ENCODE measurements at places on chromosomes 5 and 9. TPM values are rescaled to one million over a fixed set of nuclear protein-coding genes. Genes with fewer than 3 reads are reported as not detected.

GRCh38 chr5:124162767-124163532 lies 583.5 kb downstream of the ZNF608 start:
- no peak overlapping the region for H3K27ac ChIP-seq
- DNase-seq, result peak; percentile 37
- peaks cover 4% of the 10 kb centered on the region for H3K4me1 ChIP-seq
- H3K4me3 ChIP-seq, result no peak overlapping the region

GRCh38 chr5:75668977-75669689 lies 48.1 kb downstream of the POC5 start:
- peak overlapping the region; percentile 71 for H3K27ac ChIP-seq
- peak overlapping the region; percentile 35 for H3K4me3 ChIP-seq
- H3K4me1 ChIP-seq, result peaks cover 9% of the 10 kb centered on the region
- no peaks in the 10 kb centered on the region for H3K27me3 ChIP-seq
- no peaks in the 10 kb centered on the region for H3K36me3 ChIP-seq

GRCh38 chr5:133907075-133907474 lies 61.4 kb downstream of the C5orf15 start:
- peak; percentile 66 for DNase-seq
- no peaks in the 10 kb centered on the region for H3K36me3 ChIP-seq
- no peak overlapping the region for H3K27ac ChIP-seq
- no peaks in the 10 kb centered on the region for H3K4me1 ChIP-seq
- no peaks in the 10 kb centered on the region for H3K27me3 ChIP-seq

DNA sequence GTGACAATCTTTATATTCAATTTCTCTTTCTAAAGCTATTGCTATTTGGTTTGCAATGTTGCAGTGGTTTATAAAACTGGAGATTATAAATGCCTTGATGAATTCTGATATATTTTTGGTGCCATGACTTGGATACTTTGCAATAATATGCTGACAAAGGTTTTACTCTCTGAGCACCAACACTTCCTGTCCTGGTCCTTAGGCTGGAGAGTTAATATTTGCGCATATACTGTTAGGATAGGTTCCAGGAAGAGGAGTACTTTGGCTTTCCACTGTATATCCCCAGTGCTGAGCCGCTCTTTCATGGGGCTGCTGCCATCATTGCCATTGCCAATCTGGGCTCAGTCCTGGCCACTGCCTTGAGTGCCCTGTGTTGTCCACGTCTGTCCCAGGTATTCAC lies 139.6 kb downstream of the ZCCHC7 start:
- H3K27ac ChIP-seq, result no peak overlapping the region
- H3K4me1 ChIP-seq, result no peaks in the 10 kb centered on the region
- H3K36me3 ChIP-seq, result no peaks in the 10 kb centered on the region

DNA sequence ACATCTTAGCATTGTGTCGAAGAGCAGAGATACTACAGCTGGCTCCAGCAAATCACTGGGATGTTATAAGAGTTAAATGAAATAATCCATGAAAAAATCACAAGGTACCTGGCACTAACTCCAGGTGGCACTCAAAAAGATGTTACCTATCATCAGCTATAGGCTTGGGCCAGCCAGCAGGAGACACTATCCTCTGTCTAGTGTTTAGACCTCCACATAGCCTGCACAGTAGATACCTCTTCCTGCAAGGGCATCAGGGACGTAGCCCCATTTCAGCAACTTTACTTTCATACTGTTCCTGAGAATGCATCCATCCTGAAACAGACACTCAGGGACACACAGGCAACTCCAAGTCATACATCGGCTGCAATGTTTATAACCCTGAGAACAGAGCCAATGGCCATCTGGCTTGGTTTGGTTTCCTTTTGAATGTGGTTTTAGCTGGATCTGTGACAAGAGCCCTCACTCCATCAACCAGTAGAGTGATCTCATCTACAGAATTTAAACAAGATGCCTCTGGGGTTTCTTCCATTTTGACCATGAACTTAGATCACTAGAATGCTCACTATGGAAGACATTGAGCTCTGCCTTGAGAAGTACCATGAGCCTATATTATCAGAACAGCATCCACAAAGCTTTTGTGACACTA lies 69.9 kb downstream of the TLE1 start:
- no peaks in the 10 kb centered on the region for H3K4me1 ChIP-seq
- no peak overlapping the region for H3K4me3 ChIP-seq

DNA sequence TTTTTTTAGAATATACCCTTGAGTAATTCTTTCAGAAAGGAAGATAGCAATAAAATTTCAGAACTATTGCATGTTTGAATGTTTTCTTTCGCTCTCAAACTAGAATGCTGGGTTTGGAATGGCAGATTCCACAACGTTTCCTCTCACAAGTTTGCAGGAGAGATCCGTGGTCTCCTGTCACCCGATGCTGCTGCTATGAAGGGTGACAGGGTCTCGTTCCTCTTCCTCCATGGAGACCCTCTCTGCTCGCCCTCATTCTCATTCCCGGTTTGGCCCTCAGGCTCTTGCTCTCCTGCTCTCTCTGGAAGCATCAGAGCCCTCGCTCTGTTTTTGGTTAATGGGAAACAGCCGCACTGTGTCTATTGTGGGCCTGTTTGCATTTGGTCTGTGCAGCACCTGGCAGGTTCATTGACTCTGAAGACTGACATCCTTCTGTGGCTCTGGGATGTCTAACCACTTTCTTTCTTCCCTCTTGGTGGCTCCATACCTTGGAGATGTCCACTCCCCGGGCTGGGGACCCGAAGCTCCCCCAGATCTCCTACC lies 12.6 kb upstream of the FAM163B start:
- H3K27me3 ChIP-seq, result no peaks in the 10 kb centered on the region
- H3K27ac ChIP-seq, result no peak overlapping the region
- no peaks in the 10 kb centered on the region for H3K36me3 ChIP-seq
- H3K4me3 ChIP-seq, result no peak overlapping the region
- DNase-seq, result no peak
- H3K4me1 ChIP-seq, result no peaks in the 10 kb centered on the region

GRCh38 chr5:153147891-153148623 lies 342.4 kb upstream of the GRIA1 start:
- H3K27ac ChIP-seq, result no peak overlapping the region
- H3K4me3 ChIP-seq, result no peak overlapping the region
- H3K27me3 ChIP-seq, result no peaks in the 10 kb centered on the region
- no peaks in the 10 kb centered on the region for H3K4me1 ChIP-seq
- H3K36me3 ChIP-seq, result no peaks in the 10 kb centered on the region

GRCh38 chr9:91033270-91033669 lies 231.7 kb downstream of the SYK start:
- no peak overlapping the region for H3K4me3 ChIP-seq
- DNase-seq, result no peak
- H3K27me3 ChIP-seq, result no peaks in the 10 kb centered on the region
- no peaks in the 10 kb centered on the region for H3K36me3 ChIP-seq

GRCh38 chr5:58394339-58394738 lies 65.5 kb downstream of the PLK2 start:
- no peak overlapping the region for H3K4me3 ChIP-seq
- H3K36me3 ChIP-seq, result no peaks in the 10 kb centered on the region
- H3K27ac ChIP-seq, result no peak overlapping the region
- H3K4me1 ChIP-seq, result no peaks in the 10 kb centered on the region
- DNase-seq, result no peak

DNA sequence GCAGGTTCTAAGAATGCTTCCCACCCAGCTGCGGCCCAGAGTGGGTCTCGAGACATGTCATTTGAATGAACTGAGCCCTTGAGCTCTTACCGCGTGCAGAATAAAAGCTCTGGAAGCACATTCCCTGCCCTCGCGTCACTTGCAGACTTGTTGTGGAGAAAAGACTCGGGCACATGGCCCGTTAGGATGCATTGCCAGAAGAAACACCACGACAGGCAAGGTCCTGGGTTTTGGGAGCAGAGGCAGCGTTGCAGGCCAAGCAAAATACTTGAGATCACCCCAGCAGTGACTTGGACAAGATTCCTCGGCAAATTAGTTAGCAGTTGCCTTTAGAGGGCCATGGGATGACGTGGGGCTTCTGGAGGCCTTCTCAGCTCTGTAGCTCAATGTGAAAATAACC lies 170.8 kb upstream of the MSX2 start:
- no peak overlapping the region for H3K27ac ChIP-seq
- no peaks in the 10 kb centered on the region for H3K27me3 ChIP-seq

- no peak overlapping the region for H3K27ac ChIP-seq
- no peak for DNase-seq
- no peaks in the 10 kb centered on the region for H3K4me1 ChIP-seq
- H3K4me3 ChIP-seq, result no peak overlapping the region
- H3K36me3 ChIP-seq, result no peaks in the 10 kb centered on the region
Measured at GRCh38 chr5:89484962-89485361, 602.0 kb upstream of the MEF2C start.

DNA sequence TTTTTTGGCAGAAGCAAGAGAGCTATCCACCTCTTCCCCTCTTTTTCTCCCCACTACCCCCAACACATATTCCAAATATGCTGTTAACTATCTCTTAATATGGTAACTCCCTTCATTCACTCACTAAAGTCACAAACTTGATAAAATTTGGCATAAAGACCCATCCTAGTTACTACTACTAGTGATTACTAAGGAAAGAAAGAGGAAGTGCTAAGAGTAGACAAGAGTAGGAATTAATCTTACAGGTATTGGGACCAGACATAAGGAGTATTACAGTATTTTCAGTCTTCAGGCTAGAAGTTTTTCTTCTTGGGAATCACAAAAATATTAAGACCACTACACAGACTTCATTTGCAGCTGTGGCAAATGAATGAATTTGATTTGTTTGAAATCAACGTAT lies 2.2 kb downstream of the ADAMTS6 start:
- DNase-seq, result no peak
- no peaks in the 10 kb centered on the region for H3K36me3 ChIP-seq
- H3K4me3 ChIP-seq, result no peak overlapping the region

Gene GALNT12
- 4.2 TPM for polyA plus RNA-seq

Gene LEAP2
- polyA plus RNA-seq, result 3.9 TPM

Gene ZNF474
- polyA plus RNA-seq, result not detected

Gene TICAM2
- polyA plus RNA-seq, result 1.4 TPM

Gene SLC27A4
- polyA plus RNA-seq, result 32.9 TPM

Gene TRIM36
- polyA plus RNA-seq, result 0.52 TPM

Gene FBXO38
- 7.0 TPM for polyA plus RNA-seq
